ENCODE measurements at places on chromosomes 7 and 10.

DNA sequence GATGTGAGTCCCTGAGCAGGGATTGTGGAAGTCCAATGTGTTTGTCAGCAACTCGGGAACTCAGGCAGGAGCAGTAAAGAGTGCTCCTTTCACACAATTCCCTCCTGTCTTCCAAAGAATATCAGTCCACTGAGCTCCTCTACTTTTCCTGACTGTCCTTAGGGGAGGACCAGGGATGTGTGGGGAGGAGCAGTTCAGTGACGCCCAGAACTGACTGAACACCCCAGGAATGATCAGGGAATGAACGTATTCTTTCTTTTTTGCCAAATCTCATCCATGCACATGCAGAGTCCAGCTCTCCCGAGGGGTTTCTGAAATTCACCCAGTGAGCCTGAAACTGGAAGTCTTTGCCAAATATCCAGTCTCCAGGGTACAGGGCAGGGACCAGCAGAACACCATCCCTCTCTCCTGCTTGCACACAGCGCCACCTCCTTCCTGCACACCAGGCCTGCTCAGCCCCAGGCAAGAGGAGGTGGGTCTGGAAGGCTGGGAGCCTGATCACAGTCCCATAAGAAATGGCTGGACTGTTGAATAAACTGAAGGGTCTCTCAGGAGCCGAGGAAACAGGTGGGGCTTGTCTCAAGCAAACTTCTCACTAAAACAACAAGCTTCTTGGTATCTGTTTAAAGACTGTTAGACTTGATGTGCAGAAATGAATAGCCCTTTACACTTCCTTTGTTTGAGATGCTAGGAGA lies 294.7 kb downstream of the C7orf25 start:
- no peak for DNase-seq

- DNase-seq: no peak
Observed at GRCh38 chr7:85479918-85480643, 293.2 kb upstream of the SEMA3D start.

- no peak for DNase-seq
Observed at GRCh38 chr7:29987083-29987482, 2.5 kb downstream of the SCRN1 start.

GRCh38 chr10:15137636-15138035 lies 30.9 kb downstream of the NMT2 start:
- no peak for DNase-seq

DNA sequence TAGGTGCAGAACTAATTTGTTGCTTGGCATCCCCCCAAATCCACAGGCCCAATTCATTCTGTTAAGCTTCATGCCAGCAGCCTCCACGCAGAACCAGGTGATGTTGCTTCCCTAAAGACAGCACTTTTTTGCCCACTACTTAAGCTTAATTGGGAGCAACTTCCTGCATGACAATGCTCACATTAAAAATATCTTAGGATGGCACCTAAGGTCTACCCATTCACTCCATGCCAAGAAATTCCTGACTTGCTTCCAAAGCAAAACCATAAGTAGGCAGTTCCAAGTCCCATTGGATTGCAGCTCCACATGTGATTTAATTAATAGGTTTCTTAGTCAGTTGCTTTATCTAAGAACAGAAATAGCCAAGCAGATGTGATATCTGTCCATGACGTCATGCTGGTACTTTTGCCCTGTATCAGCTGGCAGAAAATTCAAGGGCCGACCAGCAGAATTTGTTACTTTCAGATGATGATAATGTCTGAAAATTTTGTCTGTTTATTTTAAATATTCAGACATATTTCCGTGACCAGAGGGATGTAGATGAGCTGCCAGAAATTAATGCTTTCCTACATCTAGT lies 325.5 kb downstream of the LHFPL3 start:
- no peak for DNase-seq

DNA sequence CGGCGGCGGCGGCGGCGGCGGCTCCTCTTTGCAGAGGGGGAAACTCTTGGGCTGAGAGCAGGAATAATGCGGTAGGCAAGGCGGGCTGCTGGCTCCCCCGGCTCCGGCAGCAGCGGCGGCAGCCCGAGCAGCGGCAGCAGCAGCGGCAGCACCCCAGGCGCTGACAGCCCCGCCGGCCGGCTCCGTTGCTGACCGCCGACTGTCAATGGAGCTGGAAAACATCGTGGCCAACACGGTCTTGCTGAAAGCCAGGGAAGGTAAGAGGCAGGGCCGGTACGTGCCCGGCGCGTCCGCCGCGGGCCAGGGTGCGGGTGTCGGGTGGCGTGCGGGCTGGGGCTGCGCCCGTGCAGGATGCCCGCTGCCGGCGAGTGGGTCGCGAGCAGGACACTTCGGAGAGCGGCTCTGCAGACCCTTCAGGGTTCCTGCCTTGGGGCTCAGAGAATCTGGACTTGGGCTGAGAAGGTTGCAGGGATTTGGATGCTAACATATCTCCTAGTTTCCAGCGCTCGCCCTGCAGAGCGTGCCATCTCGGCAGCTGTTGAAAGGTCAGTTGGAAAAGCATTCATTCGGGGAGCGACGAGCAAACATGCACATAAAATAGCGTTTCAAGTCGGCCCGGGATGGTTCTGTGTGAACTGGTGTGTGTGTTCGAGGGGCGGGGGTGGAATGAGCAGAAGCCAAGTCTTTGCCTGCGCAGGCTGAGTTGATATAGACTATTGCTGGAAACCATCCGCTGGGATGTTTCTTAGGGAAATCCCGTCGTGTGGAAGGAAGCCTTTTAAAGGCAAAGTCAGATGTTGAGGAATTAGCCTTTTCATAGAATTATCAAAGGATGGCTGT lies 562 bp downstream of the GRK5 start:
- DNase-seq: no peak

- DNase-seq: no peak
Observed at GRCh38 chr7:522071-522950, 2.7 kb upstream of the PDGFA start.

DNA sequence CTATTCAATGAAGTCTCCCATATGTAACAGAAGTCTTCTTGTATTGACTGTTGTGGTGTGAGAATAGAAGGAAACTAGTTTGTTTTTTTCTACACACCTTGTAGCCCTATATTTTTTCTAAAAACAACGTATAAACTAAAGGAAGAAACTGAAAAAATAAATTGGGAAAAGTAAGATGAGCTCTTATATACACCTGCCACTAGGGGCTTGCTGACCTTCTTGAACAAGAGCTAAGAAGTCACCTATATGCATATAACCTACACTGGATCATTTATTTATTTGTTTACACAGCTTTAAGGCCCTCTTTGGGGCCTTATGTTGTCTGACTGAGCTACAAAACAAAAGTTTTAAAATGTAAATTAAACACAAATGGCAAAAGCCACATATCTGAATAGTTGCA lies 383.0 kb downstream of the HPSE2 start:
- no peak for DNase-seq

DNA sequence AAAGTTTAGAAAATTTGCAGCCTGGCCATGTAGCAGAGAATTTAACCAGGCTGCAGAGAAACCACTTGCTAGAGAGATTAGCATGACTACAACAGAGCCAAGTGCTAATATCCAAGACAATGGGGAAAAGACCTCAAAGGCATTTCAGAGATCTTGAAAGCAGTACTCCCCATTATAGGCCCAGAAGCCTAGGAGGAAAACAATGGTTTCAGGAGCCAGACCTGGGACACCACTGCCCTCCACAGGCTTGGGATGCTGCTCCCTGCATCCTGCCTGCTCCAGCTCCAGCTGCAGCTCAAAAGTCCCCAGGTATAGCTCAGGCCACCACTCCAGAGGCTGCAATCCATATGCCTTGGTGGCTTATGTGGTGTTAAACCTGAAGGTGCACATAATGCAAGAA lies 101.5 kb upstream of the TMEM72 start:
- no peak for DNase-seq

GRCh38 chr10:60098677-60099601 lies 192.6 kb upstream of the CCDC6 start:
- DNase-seq: no peak

DNA sequence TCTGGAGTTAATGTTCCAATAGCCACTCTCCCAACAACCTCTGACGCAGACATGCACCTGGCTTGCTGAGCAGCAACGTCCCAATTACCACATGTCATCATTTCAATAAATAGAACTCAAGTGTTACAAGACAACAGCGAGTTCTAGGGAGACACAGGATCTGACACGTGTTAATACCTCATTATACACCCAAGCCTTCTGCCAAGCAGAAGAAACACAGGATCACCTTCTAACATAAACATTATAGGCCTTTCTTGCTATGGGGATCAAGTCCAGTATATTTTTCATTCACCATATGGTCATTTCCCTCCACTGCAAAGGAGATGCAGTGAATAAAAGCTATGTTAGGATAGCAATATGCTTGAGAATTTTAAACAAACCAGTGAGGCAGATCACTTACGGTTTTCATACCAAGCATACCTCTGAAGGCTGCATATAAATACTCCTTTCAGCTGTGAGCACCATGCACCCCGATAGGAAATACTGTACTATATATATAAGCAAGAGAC lies 74.2 kb downstream of the JAZF1 start:
- DNase-seq: no peak

GRCh38 chr10:11336722-11337162 lies 274.7 kb downstream of the USP6NL start:
- DNase-seq: no peak

DNA sequence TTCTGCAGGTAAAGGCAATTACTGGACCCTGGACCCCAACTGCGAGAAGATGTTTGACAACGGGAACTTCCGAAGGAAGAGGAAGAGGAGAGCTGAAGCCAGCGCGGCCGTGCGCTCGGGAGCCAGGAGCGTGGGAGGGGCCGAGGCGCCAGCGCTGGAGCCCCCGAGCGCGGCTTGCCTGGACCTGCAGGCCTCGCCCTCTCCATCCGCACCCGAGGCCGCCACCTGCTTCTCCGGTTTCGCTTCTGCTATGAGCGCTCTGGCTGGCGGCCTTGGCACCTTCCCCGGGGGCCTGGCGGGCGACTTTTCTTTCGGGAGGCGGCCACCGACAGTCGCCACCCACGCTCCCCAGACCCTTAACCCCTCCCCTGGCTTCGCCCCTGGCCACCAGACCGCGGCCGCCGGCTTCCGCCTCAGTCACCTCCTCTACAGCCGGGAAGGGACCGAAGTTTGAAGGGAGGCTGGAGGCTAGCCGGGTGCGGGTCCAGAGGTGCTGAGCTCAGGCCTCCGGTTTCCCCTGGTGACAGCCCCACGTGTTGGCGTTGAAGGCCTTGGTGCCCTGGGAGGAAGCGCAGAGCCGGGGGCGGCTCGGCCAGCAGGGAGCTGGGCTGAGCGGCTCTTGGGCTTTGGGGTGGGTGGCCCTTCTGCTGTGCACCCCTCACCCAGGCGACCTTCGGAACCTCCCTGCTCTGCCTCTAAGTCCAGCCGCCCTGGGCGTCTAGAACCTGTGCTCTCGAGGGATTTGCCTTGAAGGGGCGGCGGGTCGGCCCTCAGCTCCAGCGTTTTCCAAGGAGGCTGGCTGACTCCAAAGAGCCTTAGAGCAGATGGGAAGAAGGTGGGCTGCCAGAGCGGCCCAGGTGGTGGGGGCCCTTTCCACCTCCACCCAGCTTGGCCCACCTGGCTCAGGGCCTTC lies 1.8 kb downstream of the FOXI2 start:
- no peak for DNase-seq

- no peak for DNase-seq
Observed at GRCh38 chr10:121128164-121128563, 277.0 kb downstream of the WDR11 start.

DNA sequence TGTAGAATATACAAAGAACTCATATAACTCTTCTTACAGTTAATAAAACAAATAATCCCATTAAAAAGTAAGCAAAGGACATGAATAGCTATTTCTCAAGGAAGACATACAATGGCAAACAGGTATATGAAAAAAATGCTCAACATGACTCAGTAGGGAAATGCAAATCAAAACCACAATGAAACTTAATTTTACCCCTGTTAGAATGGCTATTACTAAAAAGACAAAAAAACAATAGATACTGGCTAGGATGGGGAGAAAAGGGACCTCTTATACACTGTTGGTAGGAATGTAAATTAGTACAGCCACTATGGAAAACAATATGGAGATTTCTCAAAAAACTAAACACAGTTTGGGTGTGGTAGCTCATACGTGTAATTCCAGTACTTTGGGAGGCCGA lies 37.8 kb downstream of the HERPUD2 start:
- no peak for DNase-seq

GRCh38 chr10:33382921-33383713 lies 48.6 kb upstream of the NRP1 start:
- no peak for DNase-seq

DNA sequence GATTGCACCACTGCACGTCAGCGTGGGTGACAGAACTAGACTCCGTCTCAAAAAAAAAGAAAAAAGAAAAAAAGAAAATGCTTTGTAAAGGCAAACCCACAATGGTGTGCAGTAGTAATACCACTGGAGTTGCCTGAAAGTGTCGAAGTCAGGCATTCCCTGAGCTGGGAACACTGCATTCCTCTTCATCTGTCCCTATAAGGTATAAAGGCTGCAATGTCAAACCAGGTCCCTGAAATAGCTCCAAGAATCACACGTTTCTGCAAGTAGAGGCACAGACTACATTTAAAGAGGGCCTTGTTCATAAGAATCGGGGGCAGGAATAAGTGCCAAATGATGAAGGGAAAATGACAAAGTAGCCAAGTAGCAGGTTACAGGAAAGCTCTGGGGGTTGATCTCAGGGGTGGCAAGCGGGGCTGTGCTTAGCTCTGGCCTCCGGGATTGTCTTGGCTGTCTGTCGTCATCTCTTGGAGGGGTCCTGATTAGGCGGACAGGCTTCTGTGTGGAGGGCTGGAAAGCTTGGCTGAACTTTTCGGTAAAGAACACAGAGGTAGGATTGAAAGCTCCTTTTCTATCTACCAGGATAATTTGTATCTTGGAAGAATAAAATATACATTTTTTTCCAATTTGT lies 109.1 kb downstream of the PFKFB3 start:
- DNase-seq: no peak

GRCh38 chr7:84583331-84583730 lies 388.7 kb upstream of the SEMA3A start:
- DNase-seq: no peak

GRCh38 chr10:124849111-124849773 lies 47.6 kb downstream of the ABRAXAS2 start:
- no peak for DNase-seq

DNA sequence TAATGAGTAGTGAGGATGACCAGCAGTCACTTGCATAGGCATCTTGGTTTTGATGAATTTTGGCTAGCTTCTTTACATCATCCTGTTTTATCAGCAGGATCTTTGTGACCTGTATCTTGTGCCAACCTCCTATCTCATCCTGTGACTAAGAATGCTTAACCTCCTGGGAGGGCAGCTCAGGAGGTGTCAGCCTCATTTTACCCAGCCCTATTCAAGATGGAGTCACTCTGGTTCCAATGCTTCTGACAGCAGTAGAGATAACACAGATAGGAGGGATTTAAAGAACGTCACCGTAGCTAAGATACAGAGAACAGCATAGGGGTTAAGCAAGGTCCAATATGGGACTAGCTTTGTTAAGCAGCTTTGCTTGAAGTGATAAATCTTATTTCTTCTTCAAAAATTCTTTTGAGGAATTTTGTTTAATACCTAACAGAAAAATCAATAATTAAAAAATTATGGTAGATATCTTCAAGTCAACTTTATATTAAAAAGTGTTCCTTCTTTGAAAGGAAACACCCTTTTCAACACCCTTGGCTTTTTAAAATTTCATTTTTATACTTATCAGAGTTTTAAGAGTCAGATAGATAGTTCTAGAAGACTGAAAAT lies 39.9 kb downstream of the TMEM229A start:
- DNase-seq: no peak

- no peak for DNase-seq
Observed at GRCh38 chr7:102992938-102993717, 80.3 kb downstream of the LRRC17 start.
